ENCODE measurements at places on chromosomes 4 and X. TPM values are rescaled to one million over a fixed set of nuclear protein-coding genes. Genes with fewer than 3 reads are reported as not detected.

Gene MSX1
- 0.24 TPM for total RNA-seq

DNA sequence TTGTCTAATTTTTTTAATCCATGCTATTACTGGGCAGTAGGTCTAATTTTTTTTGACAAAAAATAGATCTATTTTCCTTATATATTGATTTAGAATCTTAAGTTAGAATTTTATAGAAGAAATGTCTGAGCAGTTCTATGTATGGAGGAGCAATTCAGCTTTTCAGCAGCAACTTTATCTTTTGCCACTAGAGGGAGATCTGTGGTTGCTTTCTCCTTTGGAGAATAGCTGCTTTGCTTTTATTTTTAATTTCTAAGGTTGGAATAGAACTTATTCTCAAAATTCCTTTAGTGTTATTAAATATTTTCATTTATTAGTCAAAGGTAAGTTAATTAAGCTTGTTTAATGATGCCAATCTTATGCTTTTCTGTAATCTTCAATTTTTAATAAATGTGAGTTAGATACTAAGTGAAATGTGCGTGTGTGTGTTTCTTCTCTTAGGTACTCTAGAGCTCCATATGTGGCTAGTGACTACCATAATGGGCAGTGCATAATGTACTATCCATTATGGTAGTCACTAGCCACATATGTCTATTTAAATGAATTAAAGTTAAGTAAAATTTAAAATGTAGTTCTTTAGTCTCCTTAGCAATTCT lies 29.3 kb downstream of the FAM199X start:
- DNase-seq, result no peak

- peak; percentile 53 for DNase-seq
These were observed 7.8 kb downstream of the RBM47 start for GRCh38 chr4:40621592-40622512.

DNA sequence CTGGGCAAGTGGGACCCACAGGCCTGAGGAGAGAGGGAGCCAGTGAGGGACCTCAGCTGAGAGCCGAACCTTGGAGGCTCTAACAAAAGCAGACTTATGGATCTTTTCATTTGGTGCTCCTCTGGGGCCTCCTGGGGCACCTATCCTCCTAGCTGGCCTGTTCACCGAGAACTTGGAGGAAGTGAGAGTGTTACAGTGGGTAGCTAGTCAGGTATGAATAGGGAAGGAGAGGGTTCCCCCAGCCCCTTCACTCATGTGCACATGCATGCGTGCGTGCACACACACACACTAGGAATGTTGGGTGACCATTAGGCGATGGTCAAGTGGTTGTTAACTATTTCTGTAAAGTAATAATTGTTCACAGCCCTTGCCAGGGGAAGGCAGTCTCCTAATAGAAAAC lies 18.6 kb upstream of the TMEM185A start:
- DNase-seq, result no peak

DNA sequence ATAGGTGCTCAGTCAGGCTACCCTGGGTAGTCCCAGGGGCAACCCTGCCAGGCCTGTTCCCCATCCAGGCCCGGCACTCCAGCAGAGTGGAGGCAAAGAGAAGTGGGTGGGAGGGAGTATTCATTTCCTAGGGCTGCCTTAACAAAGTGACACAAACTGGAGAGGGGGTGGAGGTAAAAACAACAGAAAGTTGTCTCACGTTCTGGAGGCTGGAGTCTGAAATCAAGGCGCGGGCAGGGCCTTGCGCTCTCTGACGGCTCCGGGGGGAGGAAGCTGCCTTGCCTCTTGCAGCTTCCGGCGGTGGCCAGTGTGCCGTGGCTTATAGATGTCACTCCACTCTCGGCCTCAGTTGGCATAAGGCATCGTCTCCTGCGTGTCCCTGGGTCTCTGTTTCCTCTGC lies 90.8 kb downstream of the DCTD start:
- no peak for DNase-seq

- DNase-seq, result no peak
These were observed 832.5 kb upstream of the GRID2 start for GRCh38 chr4:91471280-91471679.

- DNase-seq, result no peak
These were observed 264.8 kb upstream of the LDB2 start for GRCh38 chr4:17163156-17163771.

- peak; percentile 14 for DNase-seq
These were observed 2.2 kb downstream of the MSANTD1 start for GRCh38 chr4:3250956-3251690.

DNA sequence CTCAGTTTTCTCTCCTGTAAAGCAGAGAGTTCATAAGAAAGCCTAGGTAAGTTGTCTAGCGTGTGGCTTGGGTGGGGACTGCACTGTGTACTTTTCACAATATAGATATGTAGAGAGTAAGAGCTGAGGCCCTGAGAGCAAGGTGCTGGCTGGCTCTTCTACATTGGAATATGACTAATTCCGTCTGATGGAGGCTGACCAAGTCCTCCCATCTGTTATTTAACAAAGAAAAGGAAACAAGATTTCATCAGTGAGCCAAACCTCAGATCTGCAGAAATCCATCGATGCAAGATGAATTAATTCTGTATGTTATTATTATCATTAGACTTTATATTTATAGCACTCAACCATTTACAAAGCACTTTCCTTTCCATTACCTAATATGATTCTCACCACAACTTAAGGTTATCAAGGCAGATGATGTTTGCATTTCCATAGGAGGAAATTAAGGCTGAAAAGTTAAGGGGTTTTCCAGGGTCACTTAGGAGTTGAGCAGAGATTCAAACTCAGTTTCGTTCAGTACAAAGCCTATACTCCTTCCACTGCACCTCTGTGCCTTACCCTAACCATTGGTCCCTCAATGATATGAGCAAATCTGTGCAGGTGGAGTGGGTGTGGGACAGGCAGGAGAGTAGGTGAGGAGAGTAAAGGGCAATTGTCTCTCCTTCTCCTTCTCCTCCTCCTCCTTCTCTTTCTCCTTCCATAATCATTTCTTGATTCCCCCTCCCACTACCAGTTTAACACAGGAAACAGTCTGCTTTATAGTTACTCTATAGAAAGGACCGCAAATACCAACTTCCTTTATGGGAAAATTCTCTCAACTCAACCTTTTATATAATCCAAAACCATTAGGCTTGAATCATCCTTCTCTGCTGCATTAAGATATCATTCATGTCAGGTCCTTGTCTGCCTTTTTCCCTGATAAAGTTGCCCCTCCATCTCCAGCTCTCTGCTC lies 27.6 kb upstream of the SRD5A3 start:
- DNase-seq, result no peak

DNA sequence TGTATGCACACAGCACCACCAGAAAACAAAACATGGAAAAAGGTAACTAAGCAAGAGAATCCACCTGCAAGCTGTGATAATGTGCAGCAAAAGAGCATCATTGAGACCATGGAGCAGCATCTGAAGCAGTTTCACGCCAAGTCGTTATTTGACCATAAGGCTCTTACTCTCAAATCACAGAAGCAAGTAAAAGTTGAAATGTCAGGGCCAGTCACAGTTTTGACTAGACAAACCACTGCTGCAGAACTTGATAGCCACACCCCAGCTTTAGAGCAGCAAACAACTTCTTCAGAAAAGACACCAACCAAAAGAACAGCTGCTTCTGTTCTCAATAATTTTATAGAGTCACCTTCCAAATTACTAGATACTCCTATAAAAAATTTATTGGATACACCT lies 90.2 kb downstream of the TET2 start:
- DNase-seq, result no peak

- DNase-seq, result no peak
These were observed 1.8 kb downstream of the SUV39H1 start for GRCh38 chrX:48698306-48698705.

- DNase-seq, result no peak
These were observed 35.4 kb downstream of the CEP44 start for GRCh38 chr4:174318829-174319764.
